Activated T-helper 1 cell treated with Interleukin-2 at 50 U/mL for 16 hours (primary cell): ENCODE measurements at places on chromosomes 1 and 21.

DNA sequence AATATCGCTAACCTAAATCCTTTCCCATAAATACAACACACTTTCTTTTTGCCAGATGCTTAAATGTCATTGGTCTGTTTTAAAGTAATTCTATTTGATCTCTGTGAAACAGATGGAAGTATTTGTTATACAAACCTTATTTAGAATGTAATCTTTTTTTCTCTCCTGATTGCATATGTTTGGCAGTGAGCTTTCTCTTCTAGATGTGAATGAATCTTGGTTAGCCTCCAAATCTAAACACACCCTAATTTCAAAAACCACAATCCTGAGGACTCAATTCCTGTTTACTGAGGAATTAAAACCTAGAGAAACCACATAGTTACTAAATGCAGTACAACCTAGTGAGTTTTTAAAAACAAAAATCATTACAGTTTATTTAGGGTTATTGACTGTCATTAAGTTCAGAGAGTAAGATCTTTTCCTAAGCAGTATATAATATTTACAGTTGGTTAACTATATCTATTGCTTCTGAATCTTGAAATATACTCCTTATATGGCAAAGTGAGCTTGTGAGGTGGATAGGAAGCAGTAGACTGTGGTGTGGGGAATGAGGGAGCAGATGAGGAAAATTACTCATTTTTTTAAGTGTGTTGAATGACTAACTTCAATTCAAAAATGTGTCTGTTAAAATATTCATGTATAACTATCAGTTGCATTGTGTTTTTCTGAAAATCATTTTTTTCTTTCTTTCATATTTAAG is 218.7 kb downstream of the FMN2 start:
- DNase-seq = no peak

DNA sequence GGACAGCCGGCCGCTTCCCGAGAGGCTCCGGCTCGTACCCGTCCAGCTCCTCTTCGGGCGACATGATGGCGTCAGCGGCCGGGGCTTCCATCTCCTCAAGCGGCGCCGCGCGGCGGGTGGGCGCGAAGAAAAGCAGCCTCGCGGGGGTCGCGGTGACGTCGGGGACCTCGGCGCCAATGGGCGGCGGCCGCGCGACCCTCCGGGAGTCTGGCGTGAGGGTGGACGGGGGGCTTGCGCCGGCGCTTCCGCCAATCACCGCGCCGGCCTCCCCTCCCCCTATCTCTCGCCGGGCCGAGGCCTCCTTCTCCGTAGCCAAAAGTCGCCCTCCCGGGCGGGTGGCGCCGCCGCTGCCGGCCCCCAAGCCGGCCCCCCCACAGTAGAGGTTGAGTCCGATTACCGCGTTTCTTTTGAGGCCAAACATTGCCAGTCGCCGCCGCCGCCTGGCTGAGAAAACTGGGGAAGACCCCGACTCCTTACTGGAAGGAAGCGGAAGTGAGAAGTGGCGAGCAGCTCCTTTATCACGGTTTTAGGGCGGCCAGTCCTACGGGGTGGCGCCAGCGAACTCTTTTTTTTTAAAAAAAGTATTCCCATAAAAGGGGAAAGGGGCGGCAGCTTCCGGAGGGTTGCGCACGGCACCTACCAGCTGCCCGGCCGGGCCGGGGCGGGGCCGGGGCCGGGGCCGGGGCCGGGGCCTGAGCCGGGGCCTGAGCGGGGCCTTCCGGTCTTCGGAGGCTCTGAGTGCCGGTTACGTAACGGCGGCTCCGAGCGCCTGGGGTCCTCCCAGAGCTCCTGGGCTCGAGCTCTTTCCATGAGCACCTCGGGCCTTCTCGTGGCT is at the start of gene MCL1:
Gene MCL1, minus strand, starts transcription at position 501 of the 835 bp plus-strand sequence. Its CDS starts 80 bp downstream, at position 421.
- peak; percentile 76 for DNase-seq

GRCh38 chr1:57987523-57987922 is 559.0 kb downstream of the OMA1 start:
- no peak for DNase-seq

- no peak for DNase-seq
Observed at GRCh38 chr1:183048087-183049085, 25.2 kb downstream of the LAMC1 start.
